IMR-90 (cell line): ENCODE measurements at places on chromosomes 11 and 22.
A peak's percentile ranks its signal among the peaks of the same experiment; 100 is the strongest.

DNA sequence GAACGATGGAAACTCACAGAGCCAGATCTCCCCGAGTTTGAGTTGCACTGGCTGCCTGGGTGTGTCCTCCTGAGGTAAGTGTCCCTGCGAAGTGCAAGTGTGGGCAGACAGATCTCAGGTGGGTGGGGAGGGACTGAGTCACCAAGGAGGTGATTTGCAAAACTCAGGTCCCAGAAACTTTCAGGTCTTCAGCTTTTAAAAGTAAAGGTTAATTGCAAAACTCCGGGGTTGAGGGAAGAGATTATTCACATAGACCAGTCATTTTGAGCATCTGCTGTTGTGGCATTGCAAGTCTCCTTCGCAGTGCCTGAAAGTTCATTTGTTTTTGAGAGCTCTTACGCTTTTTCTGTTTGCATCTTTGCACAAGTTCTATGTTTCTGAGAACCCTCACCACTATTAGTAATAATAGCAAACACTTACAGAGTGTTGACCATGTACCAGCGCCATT, 7.1 kb downstream of the CD44 start:
- DNase-seq = no peak

- peak; percentile 99 for DNase-seq
Measured at GRCh38 chr11:94794287-94795168, 26.4 kb downstream of the AMOTL1 start.

- peak; percentile 70 for DNase-seq
Measured at GRCh38 chr11:123543797-123544196, 110.6 kb downstream of the SCN3B start.

- no peak for DNase-seq
Measured at GRCh38 chr22:26143806-26144325, 25.4 kb upstream of the SEZ6L start.
